Uterus (tissue), 4 donors: ENCODE measurements at places on chromosomes 7 and 10. TPM values are rescaled to one million over a fixed set of nuclear protein-coding genes. Genes with fewer than 3 reads are reported as not detected.

DNA sequence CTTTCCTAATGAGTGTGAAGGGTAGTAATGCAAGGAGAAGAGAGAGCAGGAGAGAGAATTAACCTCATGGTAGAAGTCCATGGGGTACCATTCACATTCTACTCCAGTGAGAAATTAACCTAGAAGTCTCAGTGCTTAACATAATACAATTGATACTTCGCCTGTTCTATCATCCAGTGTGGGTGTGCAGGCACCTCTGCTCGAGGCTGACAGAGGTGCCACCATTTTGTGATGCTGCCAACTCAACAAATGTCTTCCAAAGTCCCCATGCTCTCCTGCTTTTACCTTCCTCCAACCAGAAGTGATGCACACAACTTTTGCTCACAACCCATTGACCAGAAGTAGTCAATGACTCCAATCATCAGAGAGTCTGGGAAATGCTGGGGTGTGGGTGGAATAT, 118.3 kb upstream of the LAMB4 start:
- DNase-seq, result no peak

DNA sequence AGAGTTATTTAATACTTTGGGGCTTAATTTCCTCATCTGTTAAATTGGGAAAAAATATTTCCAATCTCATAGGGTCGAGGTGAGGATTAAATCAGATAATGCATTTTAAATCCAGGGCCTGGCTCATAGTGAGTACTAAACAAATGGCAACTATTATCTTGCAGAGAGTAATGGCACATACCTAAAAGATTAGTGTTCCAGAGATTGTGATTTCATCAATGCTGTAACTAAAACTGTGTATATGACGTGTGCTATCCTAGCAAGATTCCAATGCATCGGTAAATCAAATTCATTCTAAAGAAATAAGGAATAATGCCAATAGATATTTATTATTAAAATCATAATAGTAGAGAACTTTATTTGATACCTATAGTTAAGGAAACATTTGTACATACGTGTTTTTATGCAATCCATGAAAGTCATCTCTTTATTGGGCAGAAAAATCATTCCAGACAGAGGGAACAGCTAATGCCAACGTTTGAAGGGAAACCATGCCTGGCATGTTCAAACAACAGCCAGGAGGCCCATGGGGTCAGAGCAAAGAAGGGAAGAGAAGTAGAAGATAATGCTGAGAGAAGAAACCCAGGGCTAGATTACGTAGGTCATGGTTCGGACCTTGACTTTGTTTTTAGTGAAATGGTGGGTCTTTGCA, 174.8 kb upstream of the AGR3 start:
- no peak for DNase-seq

GRCh38 chr7:24365606-24366005, 81.6 kb downstream of the NPY start:
- no peak for DNase-seq

DNA sequence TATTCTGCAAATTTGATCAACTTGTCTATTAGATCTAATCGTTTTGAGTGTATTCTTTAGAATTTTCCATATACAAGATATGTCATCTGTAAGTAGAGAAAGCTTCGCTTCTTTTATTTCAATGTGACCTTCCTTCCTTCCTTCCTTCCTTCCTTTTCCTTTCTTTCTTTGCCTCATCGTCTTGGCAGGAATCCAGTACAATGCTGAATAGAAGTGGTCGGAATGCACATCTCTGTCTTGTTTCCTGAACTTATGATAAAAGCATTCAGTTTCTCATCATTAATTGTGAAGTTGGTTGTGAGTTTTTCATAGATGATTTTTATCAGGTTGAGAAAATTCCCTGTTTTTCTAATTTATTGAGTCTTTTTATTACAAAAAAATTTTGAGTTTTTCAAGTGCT, 300.7 kb upstream of the ZNF32 start:
- no peak for DNase-seq

DNA sequence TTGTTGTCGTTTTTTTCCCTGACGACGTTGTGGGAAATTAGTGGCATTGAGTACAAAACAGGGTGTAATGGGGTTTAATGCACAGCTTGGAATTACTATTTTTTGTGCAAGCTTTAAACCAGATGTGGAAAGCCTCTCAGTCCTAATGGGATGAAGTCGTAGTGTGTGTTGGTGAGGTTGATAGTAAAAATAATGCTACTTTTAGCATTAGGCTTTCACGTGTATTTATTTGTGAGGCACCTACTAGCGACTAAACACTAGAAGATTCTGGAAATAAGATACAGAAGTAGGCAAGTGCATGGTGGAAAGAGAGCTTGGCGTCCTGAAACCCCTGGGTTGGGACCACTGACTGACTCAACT, 588 bp upstream of the ORC5 start:
- DNase-seq, result no peak

DNA sequence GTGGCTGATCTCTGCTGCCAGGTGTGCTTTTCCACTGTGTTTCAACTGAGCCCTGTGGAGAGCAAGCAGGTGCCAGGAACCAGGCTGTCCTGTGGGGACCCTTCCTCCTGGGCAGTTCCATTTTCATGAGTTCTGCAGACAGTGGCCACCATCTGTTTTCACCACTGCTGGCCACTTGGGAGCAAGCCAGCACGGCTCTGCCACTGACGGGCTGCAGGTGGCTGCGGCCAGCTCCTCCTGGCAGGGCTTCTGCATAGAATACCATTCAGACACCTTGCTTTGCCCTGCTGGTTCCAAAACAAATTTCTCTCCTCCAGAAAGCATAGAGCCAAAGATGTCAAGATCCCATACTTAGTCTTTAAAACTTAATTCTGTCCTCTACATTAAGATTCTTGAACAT, 48.3 kb downstream of the LANCL2 start:
- DNase-seq, result no peak

DNA sequence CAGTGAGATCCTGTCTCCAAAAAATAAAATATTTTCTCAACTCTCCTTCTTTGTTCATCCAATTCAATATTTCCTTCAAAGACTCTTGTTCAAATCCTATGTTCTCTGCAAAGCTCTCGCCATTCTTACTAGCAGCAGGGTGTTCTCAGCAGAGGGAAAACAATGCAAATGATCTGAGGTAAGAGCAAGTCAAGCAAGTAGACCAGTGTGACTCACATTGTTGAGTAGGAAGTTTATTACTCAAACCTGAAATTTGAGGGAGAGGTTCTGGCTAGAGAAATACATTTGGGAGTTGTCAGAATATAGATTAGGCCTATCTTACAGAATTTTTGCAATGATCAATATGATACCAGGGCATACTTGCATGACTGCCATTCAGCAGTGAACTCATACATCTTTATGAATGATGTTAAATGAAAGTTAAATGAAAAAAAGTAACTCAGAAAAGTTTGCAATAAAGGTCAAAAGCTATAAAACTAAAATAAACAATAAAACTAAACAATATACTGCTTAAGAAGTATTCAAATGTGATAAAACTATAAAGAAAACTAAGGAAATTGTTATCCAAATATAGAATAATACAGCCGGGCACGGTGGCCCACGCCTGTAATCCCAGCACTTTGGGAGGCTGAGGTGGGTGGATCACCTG, 5.8 kb downstream of the IDE start:
- no peak for DNase-seq

DNA sequence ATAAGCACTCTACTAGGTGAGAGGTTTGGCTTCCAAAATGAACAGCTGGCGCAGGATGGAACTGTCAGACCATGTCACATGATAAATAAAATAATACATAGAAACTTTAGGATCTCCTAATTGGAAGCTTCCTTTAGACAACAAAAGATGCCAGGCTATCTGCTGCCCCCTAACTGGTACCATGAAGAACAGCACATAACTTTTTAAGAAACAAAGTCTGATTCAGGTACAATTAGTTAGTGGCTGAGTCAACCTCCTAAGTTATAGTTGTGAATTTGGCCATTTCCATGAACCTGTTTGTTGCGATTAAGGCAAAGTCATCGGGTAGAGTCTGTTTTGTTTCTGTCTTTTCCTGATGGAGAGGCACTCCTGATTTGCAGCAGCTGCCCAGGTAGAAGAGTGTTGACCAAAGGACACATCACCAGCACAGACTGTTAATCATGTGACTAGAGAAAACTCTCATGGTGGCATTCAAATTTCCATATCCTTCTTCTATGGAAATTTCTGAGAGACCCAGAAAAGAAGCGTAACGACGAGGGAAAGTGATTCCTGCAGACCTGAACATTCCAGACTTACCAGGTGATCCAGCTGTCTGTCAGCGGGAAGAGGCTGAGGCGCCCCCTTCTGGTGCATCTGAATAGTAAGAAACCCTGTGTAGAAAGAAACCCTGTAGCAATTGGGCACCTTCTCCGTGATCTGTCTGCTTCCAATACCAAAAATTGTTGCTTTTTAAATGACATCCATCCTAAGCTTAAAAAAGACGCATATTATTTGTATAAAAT, 8.6 kb upstream of the INHBA start:
- no peak for DNase-seq

DNA sequence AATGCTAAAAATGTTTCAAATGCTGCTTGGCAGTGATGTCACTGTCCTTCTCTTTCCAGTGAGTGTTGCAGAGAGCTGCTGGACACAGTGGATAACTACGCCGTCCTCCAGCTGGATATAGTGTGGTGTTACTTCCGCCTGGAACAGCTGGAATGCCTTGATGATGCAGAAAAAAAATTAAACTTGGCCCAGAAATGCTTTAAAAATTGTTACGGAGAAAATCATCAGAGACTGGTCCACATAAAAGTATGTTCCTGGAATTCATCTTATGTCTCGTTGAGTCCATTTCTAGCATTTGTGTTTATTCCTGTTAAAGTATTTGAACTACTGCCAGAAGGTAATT, 25.2 kb downstream of the NUB1 start:
- no peak for DNase-seq

DNA sequence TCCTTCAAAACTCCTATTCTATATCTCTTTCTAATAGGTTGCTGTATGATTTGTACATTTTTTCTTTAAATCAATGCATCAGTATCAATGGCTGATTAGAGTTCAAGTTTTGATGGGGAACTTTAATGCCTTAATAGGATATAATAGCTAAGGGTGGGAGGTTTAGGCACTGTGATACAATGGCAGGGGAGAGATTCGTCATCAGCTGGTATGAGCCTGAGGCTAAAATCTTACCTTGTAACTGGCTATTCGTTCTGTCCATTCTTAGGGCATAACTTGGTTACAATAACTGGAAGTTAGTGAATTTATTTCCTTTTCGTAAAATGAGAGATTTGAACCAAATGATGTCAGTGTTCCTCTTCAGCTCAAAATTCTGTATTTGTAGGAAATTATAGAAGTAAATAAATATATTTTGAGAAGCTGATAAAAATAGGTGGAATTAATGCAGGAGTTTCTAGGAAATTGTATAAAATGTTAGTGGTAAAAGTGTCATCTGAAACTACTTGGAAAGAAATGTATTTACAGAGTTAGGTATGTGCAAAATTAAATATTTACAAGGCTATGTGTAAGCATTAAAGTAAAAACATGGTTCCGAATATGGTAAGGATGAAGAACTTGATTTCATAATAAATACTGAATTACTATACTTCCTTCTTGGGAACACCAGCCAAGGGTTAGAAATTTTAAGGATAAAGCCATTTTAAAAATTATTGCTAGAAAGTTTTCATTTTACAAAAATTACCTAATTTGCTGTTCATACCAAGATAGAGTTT, 27.5 kb upstream of the NAMPT start:
- no peak for DNase-seq

DNA sequence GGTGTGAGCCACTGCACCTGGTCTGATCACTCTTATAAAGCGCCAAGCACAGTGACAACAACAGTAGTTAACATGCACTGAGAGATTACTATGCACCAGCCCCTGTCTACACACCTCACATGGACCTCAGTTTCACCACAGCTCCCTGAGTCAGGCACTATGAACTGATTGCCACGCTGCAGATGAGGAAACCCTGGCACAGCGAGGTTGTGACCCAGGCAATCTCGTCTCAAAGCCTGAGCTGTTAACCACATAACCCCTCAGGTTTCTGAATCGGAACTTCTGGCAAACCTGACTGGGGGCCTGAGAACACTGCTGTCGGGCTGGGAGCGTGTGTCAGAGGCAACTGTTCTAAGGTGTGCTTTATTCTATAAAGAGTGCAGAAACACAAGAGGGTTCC, 150.8 kb downstream of the RNF216 start:
- DNase-seq, result no peak

RHOBTB1 gene
- total RNA-seq, result 6.9 TPM

DRGX gene
- not detected for total RNA-seq

GPR37 gene
- total RNA-seq, result 11.0 TPM

CDK14 gene
- 61.0 TPM for total RNA-seq

SP8 gene
- not detected for total RNA-seq

MBLAC1 gene
- 1.3 TPM for total RNA-seq

SYT15B gene
- total RNA-seq, result 2.1 TPM

HABP2 gene
- total RNA-seq, result not detected

MICU1 gene
- total RNA-seq, result 51.8 TPM

SDK1 gene
- 3.8 TPM for total RNA-seq

RNF148 gene
- total RNA-seq, result 4.9 TPM
